ENCODE measurements at places on chromosomes 4 and X.

DNA sequence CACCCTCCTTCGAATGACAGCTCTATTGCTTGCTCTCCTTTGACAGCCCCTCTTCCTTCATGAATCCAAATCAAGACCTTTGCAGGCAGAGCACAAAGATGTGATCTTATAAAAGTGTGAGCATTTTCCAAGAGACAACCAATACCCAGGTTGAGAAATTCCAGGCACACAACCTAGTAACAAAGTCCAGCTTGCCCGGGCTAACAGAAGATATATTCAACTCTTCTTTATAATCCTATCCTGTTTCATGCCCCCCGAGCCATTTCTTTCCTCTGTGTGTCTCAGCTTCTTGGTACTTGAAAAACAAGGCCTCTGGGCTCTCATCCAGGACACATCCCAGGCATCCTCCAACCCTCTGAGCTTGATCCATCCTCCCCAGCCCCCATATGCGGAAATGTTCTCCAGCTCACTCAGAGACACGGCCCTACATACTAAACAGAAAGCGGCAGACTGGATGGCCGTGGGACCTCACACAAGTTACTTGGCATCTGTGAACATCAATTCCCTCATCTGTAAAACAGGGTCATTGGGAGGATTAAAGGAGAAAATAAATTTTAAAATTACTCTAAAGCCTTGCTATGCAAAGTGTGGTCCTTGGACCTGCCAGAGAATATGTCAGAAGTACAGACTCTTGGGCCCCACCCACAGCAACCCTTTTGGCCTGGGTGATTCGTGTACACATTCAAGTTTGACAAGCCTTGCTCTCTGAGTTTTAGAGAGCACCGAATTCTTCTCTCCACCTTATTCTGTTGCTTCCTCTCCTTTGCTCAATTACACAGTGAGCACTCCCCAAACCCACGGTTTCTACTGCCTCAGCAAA, 627.0 kb downstream of the BCOR start:
- no peak for DNase-seq

GRCh38 chr4:62531264-62531663, 1331.1 kb downstream of the ADGRL3 start:
- no peak for DNase-seq

DNA sequence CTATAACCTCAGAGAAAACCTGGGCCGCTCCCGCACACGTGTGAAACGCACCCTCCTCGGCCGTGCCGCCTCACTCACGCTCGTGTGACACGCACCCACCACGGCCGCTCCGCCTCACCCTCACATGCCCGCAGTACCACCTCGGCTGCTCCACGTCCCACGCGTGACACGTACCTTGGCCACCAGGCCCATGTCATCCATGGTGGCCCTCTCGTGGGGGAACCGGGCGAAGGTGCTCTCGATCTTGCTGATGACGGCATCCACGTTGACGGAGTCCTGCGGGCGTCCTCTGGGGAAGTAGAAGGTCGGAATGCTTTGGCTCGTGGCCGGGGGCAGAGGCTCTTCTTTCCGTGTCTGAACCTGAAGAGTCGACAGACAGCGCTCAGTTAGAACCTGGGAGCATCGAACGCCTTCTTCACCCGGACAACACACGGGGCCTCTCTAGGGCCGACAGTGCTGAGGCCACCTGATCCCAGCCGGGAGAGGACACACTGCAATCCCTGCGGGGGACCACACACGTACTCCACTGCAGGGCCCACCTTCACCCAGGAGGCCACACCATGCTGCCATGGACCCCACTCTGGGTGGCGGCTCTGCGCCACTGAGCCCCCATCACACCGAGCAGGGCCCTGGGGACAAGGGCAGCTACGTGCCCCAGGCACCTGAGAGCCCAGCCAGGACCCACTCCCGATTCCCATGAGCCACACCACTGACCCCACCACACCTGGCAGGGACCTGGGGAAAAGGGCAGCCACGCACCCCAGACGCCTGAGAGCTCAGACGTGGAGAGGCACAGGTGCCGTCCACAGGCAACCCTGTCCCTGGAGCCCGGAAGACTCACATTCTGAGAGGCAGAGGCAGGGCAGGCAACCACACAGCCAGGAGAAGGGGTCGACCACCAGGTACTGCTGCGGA, 25.2 kb downstream of the PPP2R3B start:
- no peak for DNase-seq

DNA sequence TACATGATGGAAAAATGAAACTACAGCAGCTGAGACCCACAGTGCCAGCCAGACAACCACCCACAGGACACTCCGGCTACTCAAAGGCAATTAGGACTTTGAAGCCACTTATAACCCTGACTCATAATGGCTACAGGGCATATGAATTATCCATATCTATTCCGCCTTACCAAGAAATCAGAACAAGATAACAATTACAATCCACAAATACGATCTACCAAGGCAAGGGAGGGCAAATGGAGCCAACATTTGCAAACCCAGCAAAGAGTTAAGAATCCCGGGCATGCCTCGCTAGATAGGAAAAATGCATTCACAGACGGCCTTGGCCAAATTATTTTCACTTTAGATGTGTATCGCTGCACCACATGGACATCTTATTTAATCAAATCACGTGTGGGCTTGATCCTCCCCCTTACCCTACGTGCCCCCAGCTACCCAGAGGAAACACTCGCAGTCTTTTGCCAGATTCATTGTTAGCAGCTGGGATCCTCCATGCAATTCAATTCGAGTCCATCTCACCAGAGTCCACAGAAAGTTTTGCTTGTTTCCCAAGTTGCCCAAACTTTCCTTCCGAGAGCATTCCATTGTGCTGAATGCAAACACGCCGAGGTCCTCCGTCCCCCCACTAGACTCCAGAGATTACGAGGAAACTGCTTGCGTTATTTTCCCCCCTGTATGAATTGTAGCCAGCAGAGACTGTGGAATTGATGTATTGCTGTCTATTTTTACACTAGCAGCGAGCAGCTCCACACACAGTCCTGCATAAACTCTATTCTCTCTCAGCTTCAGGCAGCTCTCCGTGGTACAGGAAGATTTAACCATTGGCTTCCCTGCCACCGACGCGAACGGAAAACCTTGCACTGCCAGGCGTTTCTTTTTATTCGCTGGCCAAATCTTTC, 1.2 kb downstream of the PPARGC1A start:
- DNase-seq: no peak

DNA sequence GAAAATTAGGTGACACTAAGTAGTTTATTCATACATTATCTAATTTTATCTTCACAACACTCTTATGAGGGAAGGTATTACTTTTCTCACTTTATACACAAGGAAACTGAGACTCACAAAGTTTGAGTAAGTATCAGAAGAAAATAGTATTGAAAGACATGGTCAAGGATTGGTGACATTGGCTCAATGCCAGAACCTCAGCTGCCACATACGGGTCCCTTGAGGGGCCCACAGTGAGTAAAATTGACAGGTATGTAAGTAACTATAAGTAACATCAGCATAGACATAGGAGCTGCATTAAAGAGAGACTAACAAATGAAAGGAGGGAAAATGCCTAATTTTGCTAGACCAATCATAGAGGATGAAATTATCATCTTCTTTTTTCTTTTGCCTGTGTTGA, 134.1 kb downstream of the COX18 start:
- DNase-seq: no peak

DNA sequence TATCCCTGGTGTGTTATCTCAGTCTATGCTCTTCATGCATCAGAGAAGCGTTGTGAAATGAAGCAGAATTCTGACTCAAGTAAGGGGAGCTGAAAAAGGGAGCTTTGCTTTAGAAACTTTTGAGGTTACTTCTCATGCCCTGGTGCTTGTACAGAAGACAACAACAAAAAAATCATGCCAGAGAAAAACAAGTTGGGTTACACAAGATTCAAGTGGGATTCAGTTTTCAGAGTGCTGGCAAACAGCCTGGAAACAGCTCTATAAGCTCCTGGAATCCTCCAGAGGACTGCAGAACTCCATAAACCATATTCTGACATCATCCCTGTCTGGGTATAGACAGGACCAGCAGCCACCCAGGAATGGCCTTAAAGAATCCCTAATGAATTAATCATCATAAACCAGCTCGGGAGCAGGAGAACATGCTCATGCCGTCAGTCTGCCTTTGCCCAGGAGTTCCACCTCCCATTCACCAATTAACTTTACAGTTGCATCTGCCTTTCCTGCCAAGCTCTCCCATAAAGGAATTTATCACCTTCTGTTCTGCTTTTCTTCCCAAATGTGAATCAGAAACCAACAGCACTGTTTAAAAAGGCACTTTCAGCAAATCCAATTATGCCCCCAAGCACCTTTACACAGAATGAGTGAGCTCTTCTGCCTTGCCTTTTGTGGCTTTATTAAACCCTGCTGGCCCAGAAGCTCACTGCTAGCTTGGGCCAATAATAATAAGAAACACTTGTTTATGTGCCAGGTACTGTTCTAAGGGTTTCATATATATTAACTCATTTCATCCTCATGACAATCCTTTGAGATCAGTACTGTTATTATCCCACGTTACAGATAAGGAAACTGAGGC, 54.5 kb upstream of the FBXW7 start:
- no peak for DNase-seq

- DNase-seq: no peak
These were observed 274.6 kb downstream of the NAF1 start for GRCh38 chr4:162891788-162892707.

- DNase-seq: no peak
These were observed 17.7 kb downstream of the ACSL1 start for GRCh38 chr4:184807797-184808712.

DNA sequence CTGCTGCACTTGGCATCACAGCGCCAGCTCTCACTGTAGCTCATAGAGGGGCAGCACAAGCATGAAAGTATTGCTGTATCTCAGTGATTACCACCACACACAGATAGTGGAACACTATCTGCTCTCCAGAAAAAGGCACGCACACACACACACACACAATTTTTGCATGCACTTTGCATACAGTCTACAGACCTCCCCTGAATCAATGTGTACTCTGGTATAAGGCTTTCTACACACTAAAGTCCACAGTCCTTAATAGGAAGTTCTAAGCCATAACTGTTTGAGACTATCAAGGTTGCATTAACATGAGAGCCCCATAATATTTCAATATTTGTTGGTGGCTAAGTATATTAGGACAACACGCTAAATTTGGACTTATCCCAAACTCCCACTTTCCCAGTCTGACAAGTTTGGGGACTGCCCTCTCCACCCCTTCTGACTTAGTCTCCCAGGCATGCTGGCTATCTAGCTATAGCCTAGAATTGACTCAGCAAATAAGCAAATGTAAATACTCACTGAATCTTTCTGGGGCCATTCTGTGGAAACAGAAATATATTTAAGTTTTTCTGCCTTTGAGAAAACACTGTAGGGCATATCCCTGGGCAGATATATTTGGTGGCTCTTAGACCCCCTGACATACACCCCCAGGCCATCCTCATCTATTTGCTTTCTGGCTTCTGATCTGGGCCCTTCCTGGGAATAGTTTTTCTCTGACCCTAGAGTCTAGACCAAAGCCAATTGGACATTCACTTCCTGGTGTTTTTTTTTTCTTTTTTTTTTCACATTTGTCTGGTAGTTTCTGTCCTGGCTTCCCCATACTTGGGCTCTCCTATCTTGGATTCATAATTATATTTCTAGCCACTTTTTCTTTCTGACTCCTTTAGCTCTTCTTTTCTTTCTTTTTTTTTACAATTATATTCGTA, 36.4 kb upstream of the CT47C1 start:
- DNase-seq: no peak

GRCh38 chr4:176794151-176794550, 1.4 kb upstream of the VEGFC start:
- no peak for DNase-seq

DNA sequence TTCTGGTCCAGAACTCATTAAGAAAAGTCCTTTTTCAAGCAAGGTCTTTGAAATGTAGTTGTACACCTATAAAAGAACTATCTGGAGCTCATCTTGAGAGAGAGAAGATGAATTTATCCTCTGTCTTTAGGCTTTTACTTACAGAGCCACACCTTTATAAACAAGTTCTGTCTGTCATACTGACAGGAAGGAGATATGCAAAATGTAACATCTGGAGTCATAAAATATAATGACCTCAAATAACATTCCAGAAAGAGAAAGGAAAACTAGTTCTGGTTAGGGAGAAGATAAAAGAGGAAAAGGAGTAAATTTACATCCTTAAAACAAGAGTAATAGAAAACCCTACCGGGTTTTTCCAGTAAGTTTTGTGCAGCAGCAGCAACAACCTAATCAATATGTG, 1.3 kb downstream of the INPP4B start:
- no peak for DNase-seq

DNA sequence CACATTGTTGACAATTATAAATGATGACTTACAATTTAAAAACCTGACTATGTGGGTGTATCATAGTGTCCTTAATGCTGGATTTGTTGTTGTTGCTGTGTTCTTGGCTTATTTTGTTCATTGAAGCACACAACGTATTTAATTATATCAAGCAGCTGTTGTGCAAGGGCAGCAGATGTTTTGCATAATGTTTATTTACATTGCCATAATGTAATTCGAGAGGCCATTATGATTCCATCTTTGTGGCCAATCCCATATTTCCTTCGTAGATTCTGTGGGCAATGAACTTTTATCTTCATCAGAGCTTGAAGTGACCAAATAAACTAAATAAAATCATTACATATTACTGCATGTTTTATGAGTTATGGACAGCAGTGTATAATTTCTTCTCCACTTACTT, 422.6 kb upstream of the GALNTL6 start:
- no peak for DNase-seq
